ENCODE measurements at places on chromosomes 5 and 9.
A peak's percentile ranks its signal among the peaks of the same experiment; 100 is the strongest.

DNA sequence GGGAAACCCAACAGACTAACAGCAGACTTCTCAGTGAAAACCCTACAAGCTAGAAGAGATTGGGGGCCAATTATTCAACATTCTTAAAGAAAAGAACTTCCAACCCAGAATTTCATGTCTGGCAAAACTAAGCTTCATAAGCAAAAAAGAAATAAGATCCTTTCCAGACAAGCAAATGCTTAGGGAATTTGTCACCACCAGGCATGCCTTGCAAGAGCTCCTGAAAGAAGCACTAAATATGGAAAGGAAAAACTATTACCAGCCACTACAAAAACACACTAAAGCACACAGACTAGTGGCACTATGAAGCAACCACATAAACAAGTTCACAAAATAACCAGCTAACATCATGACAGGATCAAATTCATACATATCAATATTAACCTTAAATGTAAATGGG lies 131.1 kb downstream of the OR2K2 start:
- DNase-seq: no peak

DNA sequence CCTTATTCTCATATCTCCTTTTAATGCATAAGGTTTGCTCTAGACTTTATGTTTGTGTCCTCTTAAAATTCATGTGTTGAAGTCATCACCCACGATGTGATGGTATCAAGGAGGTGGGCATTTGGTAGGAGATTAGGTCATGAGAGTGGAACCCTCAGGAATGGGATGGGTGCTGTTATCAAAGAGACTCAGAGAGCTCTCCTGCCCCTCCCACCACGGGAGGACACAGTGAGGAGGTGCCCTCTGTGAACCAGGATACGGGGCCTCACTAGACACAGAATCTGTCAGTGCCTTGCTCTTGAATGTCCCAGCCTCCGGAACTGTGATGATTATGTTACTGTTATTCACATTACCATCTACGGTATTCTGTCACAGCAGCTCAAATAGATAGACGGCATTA lies 359.0 kb downstream of the IRX1 start:
- DNase-seq: no peak

DNA sequence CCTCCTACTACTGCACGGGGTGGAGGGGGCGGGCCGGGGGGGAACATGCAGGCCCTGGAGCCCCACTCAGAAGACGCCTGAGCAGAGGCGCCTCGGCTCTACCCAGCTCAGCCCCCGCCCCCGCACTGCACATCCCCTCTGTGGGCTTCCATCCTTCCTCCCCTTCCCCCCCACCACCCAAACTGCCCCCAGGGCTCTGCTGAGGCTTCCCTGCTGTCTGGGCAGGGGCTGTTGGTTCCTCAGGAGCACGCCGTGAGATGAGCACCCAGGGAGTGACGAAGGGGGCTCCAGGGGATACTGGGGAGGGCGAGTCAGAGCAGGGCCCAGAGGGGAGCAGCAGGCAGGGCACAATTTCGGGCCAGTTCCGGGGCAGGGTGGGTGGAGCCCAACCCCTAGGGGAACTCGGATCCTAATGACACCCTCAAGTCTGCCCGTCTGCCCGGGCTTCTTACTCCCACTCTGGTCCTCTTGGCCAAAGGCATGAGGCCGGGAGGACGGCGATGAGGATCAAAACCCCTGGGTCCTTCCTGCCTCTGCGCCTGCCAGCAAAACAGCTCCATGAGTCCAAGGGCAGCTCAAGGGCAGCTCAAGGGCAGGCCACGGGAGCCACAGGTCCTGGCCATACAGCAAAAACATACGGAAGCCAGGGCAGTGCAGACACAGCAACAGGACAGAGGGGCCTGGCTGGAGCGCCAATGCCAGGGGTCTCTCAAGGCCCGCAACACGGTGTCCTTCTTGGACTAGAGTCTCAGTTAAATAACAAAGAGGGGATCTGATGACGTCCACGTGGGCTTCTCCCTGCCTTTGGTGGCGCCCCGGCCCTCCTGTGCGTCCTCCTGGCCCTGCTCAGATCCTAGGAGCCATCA lies 200.9 kb downstream of the AUH start:
- no peak for DNase-seq

- peak; percentile 36 for DNase-seq
These were observed 1.4 kb upstream of the CEL start for GRCh38 chr9:133060417-133060841.

GRCh38 chr5:126988021-126988569 lies 42.3 kb downstream of the MARCHF3 start:
- peak; percentile 68 for DNase-seq

DNA sequence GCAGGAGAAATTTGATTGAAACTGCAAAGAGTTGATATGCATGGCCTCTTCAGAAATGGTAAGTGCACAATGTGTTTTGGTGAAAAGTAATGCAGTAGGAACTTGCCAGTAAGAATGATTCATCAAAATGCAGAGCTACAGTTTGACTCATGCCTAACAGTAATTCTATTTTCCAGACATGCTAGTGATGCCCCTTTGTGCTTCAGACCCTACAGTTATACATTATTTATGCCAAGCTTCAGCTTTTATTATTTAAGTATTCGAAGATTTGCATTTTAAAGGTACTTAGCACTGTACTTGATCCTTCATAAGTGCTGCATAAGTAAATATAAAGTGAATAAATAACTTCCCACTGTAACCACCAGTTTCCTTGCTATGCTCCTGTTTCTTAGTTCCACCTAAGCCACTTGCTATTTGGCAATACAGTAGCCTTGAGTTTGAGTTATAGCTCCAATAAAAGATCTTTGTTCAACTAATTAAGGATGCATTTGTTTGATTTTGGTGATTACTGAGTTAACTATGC lies 3.6 kb upstream of the SPATA31E1 start:
- no peak for DNase-seq

DNA sequence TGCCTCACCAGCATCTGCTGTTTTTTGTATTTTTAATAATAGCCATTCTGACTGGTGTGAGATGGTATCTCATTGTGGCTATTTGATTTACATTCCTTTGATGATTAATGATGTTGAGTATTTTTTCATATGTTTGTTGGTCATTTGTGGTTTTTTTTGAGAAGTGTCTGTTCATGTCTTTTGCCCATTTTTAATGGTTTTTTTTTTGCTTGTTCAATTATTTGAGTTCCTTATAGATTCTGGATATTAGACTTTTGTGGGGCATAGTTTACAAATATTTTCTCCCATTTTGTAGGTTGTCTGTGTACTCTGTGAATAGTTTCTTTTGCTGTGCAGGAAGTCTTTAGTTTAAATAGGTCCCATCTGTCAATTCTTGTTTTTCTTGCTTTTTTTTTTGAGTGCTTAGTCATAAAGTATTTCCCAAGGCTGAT lies 148.1 kb downstream of the NPR3 start:
- DNase-seq: no peak

All from T-helper 1 cell (primary cell).